Suppressor macrophage treated with lipopolysaccharide for 1 hour (primary cell): ENCODE measurements at places on chromosomes 7 and 10.

- no peak for DNase-seq
Measured at GRCh38 chr10:98880971-98881370, 354.7 kb downstream of the HPSE2 start.

DNA sequence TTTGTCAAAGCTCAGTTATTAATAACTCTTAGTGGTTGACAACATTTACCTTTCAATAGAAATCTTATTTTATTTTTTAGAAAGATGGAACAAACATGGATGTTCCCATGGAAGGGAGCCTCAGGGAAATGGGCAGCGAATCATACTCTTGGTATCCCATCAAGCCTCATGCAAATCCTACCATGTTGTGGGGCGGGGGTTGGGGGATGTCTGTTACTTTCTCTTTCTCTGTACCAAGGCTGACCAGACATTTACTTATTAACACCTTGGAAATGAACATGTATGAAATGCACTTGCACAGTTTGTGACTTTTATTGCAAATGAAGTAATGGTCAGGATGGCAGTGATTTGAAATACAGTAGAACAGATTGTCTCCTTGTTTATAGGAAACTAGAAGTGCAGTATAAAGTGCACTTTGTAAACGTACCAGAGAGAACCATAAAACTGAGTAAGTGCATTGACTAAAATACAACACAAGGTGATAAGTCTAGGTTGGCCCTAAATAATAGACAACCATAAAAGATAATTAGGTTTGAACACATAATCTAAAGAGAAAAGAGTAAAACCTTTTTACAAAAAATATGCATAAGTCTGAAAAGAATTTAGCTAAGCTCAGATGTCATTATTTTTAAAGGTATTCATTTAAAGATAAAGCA lies 32.4 kb downstream of the SEMA3D start:
- DNase-seq: no peak

DNA sequence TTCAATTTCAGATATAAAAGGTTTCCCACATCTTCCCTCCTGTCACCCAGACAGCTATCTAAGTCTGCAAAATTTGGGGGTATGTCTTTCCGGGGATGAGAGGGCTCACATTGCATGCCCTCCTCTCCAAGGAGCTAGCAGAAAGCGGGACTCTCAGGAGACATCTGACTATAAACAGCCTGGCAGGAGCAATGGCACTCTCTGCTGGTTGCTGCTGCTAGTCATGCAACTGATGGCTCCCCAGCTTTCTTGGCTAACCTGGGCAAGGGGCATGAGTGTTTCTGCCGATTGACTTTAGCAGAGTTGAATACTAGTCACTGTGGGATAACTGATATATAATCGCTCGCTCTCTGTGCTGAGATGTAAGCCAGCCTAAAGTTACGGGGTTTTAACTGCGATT lies 12.0 kb downstream of the TBX20 start:
- no peak for DNase-seq

DNA sequence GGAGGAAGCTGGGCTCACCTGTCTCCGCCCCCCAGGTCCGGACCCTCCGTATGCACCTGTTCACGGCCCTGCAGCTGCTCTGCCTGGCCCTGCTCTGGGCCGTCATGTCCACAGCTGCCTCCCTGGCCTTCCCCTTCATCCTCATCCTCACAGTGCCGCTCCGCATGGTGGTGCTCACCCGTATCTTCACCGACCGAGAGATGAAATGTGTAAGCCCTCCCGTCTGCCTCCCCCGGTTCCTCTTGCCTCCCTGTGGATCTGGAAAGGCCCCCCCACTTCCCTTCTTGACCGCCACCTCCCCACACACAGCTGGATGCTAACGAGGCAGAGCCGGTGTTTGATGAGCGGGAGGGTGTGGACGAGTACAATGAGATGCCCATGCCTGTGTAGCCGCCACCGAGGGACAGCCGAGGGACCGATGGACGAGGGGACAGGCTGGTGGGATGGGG lies 4.6 kb downstream of the FASTK start:
- no peak for DNase-seq
